CD14-positive monocyte (primary cell): ENCODE measurements at places on chromosomes 5 and 9.

- peaks cover 11% of the 10 kb centered on the region for H3K27me3 ChIP-seq
- H3K4me1 ChIP-seq: peaks cover 16% of the 10 kb centered on the region
- H3K27ac ChIP-seq: no peak overlapping the region
- DNase-seq: no peak
Observed at GRCh38 chr9:97880336-97880735, 27.3 kb downstream of the FOXE1 start.

- no peak for DNase-seq
- no peaks in the 10 kb centered on the region for H3K4me1 ChIP-seq
- no peak overlapping the region for H3K4me3 ChIP-seq
- H3K27me3 ChIP-seq: no peaks in the 10 kb centered on the region
Observed at GRCh38 chr5:110329955-110330525, 396.4 kb downstream of the TMEM232 start.

DNA sequence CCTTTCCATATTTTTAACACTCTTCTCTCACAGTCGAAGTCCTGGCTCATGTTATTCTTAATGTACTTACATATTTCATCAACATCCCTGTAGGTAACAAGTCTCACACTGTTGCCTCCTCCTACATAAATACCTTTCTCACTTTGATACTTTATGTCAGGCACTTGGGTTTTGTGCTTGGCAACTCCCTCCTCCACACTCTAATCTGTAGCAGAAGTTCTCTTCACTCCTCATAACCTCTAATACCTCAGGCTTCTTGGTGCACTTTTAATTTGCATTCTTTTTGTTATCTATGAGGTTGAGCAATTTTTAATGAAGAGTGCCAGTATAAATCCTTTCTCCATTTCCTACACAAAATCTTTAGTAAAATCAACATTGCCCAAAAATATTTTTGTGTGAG is 24.1 kb upstream of the ARRDC3 start:
- DNase-seq: no peak
- no peaks in the 10 kb centered on the region for H3K4me1 ChIP-seq
- H3K27me3 ChIP-seq: no peaks in the 10 kb centered on the region
- H3K36me3 ChIP-seq: no peaks in the 10 kb centered on the region

- no peak for DNase-seq
- peaks cover 13% of the 10 kb centered on the region for H3K27me3 ChIP-seq
- no peak overlapping the region for H3K4me3 ChIP-seq
- no peak overlapping the region for H3K27ac ChIP-seq
- H3K36me3 ChIP-seq: no peaks in the 10 kb centered on the region
- peaks cover 32% of the 10 kb centered on the region for H3K4me1 ChIP-seq
Observed at GRCh38 chr9:69949396-69949795, 94.3 kb upstream of the MAMDC2 start.

GRCh38 chr9:100375658-100376057 is 22.9 kb upstream of the TEX10 start:
- H3K36me3 ChIP-seq: no peaks in the 10 kb centered on the region
- DNase-seq: no peak
- no peak overlapping the region for H3K27ac ChIP-seq
- no peaks in the 10 kb centered on the region for H3K27me3 ChIP-seq

DNA sequence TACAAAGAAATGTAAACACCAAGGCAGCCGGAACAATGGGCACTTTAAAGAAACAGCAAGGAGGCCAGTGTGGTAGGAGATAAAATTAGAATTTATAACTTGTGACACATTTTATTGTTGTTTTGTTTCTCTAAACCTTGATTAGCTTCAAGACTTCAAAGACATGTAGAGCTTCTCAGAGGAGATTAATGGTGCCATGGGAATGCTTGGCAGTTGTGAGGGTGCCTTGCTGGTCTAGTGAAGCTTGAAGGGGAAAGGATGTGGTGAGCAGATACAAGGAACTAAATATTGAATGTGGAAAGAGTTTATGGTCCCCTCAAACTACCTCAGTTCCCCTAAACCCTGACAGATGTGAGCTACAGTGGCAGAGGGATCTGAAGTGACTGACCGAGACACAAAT is 322.4 kb upstream of the ADAMTS16 start:
- H3K4me3 ChIP-seq: no peak overlapping the region
- no peak for DNase-seq
- no peak overlapping the region for H3K27ac ChIP-seq

DNA sequence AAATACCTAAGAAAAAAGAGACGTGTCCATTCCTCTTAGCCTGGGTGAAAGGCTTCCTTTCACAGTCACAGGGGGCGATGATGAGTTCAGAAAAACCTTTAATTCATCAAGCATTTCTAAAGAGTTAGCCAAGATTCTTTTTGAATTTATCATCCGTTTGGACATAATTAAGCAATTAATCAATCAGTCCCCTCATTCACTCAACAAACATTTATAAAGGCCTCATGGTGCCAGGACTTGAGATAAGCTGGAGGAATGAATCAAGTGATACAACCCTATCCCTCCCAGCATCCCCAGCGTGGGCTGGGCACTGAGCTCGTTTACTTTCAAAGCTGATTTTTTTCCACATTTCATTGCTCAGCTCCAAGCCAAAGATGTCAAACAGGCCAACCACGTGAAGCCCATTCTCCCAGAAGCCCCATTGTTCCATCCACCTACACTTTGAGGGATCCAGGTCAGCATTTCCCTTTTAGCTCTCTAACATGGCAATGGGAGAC is 140.5 kb downstream of the SLIT3 start:
- H3K27me3 ChIP-seq: no peaks in the 10 kb centered on the region
- H3K27ac ChIP-seq: no peak overlapping the region
- H3K4me1 ChIP-seq: no peaks in the 10 kb centered on the region
- no peak for DNase-seq
- H3K4me3 ChIP-seq: no peak overlapping the region

GRCh38 chr5:91484662-91485061 is 101.5 kb upstream of the ARRDC3 start:
- H3K27ac ChIP-seq: no peak overlapping the region
- DNase-seq: no peak
- H3K36me3 ChIP-seq: no peaks in the 10 kb centered on the region
- no peak overlapping the region for H3K4me3 ChIP-seq

GRCh38 chr5:82661933-82662332 is 383.8 kb upstream of the RPS23 start:
- no peaks in the 10 kb centered on the region for H3K27me3 ChIP-seq
- no peak for DNase-seq
- H3K4me3 ChIP-seq: no peak overlapping the region
- H3K36me3 ChIP-seq: no peaks in the 10 kb centered on the region
- no peaks in the 10 kb centered on the region for H3K4me1 ChIP-seq

GRCh38 chr9:9170439-9171134 is 1371.0 kb upstream of the DMAC1 start:
- no peak overlapping the region for H3K27ac ChIP-seq
- H3K36me3 ChIP-seq: no peaks in the 10 kb centered on the region
- H3K4me1 ChIP-seq: no peaks in the 10 kb centered on the region
- no peaks in the 10 kb centered on the region for H3K27me3 ChIP-seq
- no peak overlapping the region for H3K4me3 ChIP-seq
- DNase-seq: no peak

GRCh38 chr9:94675008-94675881 is 35.9 kb upstream of the FBP1 start:
- H3K4me3 ChIP-seq: no peak overlapping the region
- no peaks in the 10 kb centered on the region for H3K4me1 ChIP-seq
- no peak overlapping the region for H3K27ac ChIP-seq
- DNase-seq: no peak
- H3K36me3 ChIP-seq: no peaks in the 10 kb centered on the region
- peaks cover 2% of the 10 kb centered on the region for H3K27me3 ChIP-seq

DNA sequence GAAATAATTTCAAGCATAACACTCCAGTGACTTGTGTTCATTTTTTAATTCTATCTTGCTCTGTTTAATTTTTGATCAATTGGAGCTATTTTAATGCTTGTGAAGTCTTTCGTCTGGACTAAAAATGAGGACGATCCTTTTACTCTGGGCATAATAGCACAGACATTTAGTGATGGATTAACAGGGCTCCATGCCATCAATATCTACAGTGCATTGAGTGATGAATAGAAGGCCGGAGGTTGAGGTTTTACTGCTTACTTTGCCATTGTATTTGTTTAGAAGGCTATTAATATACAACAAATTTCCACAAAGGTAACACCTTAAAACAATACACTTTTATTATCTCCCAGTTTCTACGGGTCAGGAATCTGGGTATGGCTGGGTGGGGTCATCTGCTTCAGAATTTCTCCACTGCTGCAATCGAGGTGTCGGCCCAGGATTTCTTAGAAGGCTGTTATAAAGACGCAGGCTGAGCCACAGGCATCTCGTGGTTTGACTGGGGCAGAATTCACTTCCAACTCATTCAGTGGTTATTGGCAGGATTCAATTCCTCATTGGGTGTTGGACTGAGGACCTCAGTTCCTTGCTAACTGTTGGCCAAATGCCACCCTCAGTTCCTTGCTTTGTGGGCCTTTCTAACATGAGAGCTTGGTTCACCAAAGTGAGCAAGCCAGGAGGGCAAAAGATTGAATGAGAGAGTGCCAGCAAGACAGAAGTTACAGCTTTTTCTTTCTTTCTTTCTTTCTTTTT is 265.4 kb upstream of the VLDLR start:
- H3K4me1 ChIP-seq: no peaks in the 10 kb centered on the region
- H3K27me3 ChIP-seq: no peaks in the 10 kb centered on the region
- no peak for DNase-seq

DNA sequence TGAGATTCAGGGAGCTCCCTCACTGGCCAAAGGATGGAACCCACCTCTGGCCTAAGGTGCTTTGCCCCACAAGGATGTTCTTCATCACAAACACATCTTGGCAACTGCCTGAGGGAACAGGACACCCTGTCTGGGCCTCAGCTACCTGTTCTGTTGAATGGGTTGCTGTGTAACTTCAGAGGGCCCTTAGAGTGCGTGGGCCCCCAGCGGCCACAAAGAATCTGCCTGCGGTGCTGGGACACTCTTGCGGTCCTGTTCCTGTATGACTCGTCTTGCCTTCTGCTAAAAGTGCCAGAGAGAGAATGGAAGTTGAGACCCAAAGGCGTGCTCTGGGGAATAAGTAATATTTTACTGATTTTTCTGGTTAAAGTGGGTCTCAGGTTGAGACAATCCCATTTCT is 14.1 kb upstream of the RPL26L1 start:
- H3K27me3 ChIP-seq: no peaks in the 10 kb centered on the region
- no peak overlapping the region for H3K4me3 ChIP-seq
- H3K4me1 ChIP-seq: no peaks in the 10 kb centered on the region
- no peak for DNase-seq
- H3K36me3 ChIP-seq: peaks cover 38% of the 10 kb centered on the region
- no peak overlapping the region for H3K27ac ChIP-seq

DNA sequence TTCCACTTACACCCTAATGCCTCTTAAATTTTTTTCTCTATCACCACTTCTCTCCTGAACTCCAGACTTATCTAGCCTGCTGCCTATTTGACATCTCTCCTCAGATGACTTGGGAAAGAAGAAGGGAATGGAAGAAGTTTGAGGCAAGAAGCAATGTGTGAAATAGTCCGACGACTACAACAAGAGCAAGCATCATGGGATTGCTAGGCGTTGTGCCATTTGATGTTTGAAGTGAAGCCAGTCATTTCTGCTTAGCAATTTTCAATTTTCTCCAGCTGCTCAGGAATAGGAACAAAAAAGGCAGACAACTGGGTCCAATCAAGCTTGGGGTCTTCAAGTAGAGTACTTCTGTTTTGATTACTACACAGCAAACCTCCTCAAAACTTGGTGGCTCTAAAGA is 106.4 kb downstream of the HSD17B3 start:
- no peaks in the 10 kb centered on the region for H3K36me3 ChIP-seq
- H3K4me1 ChIP-seq: no peaks in the 10 kb centered on the region
- H3K27me3 ChIP-seq: no peaks in the 10 kb centered on the region
- no peak overlapping the region for H3K4me3 ChIP-seq
- no peak overlapping the region for H3K27ac ChIP-seq

DNA sequence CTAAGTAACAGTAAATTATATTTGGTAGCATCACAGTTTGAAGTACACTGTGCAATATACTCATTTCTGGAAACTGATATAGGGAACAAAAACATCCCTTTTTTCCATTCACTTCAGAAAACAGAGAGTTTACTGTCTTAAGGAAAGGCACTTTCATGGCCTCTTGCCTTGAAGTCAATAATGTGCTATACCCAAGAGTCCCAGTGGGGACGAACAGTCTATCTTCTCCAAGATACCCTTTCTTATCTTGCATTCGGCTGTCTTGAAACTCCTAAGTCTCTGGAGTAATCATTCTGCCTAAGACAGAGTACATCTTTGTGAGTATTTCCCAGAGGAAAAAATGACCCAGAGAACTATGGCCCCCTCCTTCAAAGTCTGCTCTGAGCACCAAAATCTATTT is 107.1 kb downstream of the SLC1A3 start:
- H3K27me3 ChIP-seq: no peaks in the 10 kb centered on the region
- no peak overlapping the region for H3K4me3 ChIP-seq
- no peak overlapping the region for H3K27ac ChIP-seq
- peaks cover 2% of the 10 kb centered on the region for H3K36me3 ChIP-seq
- peaks cover 11% of the 10 kb centered on the region for H3K4me1 ChIP-seq

- no peaks in the 10 kb centered on the region for H3K36me3 ChIP-seq
- H3K27me3 ChIP-seq: no peaks in the 10 kb centered on the region
- no peak for DNase-seq
- no peak overlapping the region for H3K4me3 ChIP-seq
Observed at GRCh38 chr5:137370096-137371071, 128.7 kb downstream of the SPOCK1 start.

DNA sequence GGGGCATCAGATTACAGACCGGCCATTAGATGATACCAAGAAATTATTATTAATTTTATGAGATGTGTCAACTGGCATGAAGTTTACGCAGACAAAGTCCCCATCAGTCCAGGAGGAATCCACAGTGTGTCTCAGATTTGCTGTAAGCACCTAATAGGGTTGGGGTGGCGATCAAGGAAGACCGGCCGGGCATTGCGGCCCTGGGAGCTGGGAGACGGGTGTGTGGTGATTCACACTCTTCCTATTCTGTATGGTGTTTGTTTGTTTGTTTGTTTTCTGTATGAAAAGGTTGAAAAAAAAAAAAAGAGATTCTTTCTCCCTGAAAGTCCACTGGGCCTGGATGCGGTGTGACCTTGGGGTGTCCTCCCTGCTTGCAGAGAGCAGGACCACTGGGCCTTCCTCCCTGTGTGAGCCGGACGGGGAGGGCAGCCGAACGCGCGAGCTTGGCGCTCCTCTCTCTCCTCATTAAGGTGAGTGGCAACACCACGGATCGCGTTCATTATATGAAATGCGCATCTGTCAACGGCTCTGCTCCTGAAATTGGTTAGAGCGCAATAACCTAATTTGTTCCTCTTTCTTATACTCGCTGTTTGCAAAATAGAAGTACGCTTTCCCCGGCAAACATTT is 15.1 kb downstream of the RASGEF1C start:
- DNase-seq: no peak
- H3K4me1 ChIP-seq: no peaks in the 10 kb centered on the region
- H3K27ac ChIP-seq: no peak overlapping the region
- no peaks in the 10 kb centered on the region for H3K36me3 ChIP-seq

- H3K36me3 ChIP-seq: no peaks in the 10 kb centered on the region
- H3K27ac ChIP-seq: no peak overlapping the region
- DNase-seq: no peak
- H3K27me3 ChIP-seq: no peaks in the 10 kb centered on the region
- no peak overlapping the region for H3K4me3 ChIP-seq
Observed at GRCh38 chr9:110520120-110520701, 59.3 kb downstream of the SVEP1 start.

GRCh38 chr5:112533362-112533761 is 114.3 kb upstream of the EPB41L4A start:
- no peak overlapping the region for H3K27ac ChIP-seq
- no peaks in the 10 kb centered on the region for H3K36me3 ChIP-seq
- no peak for DNase-seq
- peaks cover 22% of the 10 kb centered on the region for H3K4me1 ChIP-seq
- no peak overlapping the region for H3K4me3 ChIP-seq

- H3K27ac ChIP-seq: no peak overlapping the region
- H3K4me1 ChIP-seq: no peaks in the 10 kb centered on the region
- no peaks in the 10 kb centered on the region for H3K27me3 ChIP-seq
- DNase-seq: no peak
Observed at GRCh38 chr5:43362725-43363435, 49.3 kb downstream of the CCL28 start.
